ENCODE measurements at places on chromosomes 6 and 20.

DNA sequence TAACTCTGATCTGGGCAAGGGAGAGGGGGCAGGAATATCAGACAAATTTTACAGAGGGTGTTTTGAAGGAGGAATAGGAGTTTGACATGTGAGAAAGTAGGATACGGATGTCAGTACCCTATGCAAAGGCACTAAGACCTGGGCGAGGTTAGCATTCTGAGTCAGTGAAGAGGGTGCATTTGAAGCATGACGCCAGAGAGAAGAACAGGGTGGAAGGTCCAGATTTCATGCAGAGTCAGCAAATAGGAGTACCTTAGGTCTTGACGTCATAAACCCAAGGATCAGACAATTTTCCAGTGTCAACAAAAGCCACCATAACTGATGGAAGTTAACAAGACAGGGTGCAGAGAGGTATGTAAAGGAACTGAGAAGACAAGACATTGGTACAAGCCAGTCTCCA lies 839.2 kb downstream of the KIF16B start:
- no peak overlapping the region for H3K27ac ChIP-seq
- H3K4me3 ChIP-seq = no peak overlapping the region
- no peaks in the 10 kb centered on the region for H3K4me1 ChIP-seq
- H3K36me3 ChIP-seq = no peaks in the 10 kb centered on the region
- no peaks in the 10 kb centered on the region for H3K27me3 ChIP-seq

DNA sequence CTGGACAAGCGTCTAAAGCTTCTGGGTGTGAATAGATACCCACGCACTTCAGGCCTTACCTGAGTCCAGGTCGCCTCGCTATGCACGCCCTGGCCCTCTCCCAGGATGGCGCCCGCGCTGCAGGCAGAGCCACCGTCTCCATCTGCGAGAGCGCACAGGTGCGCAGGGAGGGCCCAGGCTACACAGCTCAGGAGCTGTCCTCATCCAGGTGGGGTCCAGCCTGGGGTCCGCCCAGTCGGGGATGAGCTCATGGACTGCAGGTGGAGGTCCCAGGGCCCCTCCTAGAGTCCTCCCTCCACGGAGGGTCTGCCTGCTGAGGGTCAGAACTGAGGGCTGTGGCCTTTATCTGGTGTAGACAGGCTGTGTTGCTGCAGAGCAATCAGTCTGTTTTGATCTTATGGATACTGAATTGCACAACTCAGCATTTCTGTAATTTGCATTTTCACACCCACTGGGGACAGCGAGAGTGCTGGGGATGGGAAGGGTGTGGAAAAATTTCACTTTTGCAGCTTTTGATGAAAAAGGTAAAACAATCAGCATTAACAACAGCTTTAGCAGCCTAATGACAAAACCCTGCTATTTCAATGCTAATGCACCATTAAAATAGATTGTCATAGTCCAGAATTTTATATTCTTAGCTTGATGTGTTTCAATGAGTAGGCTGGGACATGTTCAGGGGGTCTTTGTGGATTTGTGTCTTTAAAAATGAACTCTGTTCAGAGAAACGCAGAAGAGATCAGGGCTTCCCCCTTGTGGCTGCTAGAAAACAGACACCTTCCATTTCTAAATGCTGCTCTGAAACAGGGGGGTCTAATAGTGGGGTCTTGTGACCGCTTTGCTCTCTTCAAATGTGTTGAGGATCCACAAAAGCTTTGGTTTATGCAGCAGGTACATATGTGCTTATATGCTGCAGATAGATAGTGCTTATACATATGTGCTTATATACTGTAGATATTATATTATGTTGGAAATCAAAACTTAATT lies 77.8 kb upstream of the PHACTR3 start:
- H3K27ac ChIP-seq = no peak overlapping the region
- no peak overlapping the region for H3K4me3 ChIP-seq
- H3K4me1 ChIP-seq = peaks cover 6% of the 10 kb centered on the region
- peaks cover 7% of the 10 kb centered on the region for H3K27me3 ChIP-seq
- no peaks in the 10 kb centered on the region for H3K36me3 ChIP-seq

- no peak overlapping the region for H3K4me3 ChIP-seq
- no peak for DNase-seq
- H3K27me3 ChIP-seq = no peaks in the 10 kb centered on the region
- no peaks in the 10 kb centered on the region for H3K36me3 ChIP-seq
These were observed 382.4 kb upstream of the MMS22L start for GRCh38 chr6:97665446-97665845.

GRCh38 chr6:99016355-99016754 lies 68.6 kb upstream of the FBXL4 start:
- H3K27ac ChIP-seq = no peak overlapping the region
- no peaks in the 10 kb centered on the region for H3K4me1 ChIP-seq
- DNase-seq = no peak
- H3K4me3 ChIP-seq = no peak overlapping the region

All from T-cell (primary cell).